ENCODE measurements at places on chromosomes 7 and 10. TPM values are rescaled to one million over a fixed set of nuclear protein-coding genes. Genes with fewer than 3 reads are reported as not detected.

The MPP7 gene
- 9.8 TPM for total RNA-seq

The GARIN1A gene
- total RNA-seq, result 0.29 TPM

The DRGX gene
- not detected for total RNA-seq

The HOXA4 gene
- not detected for total RNA-seq

The NEURL1 gene
- 0.73 TPM for total RNA-seq

The LIPF gene
- not detected for total RNA-seq

DNA sequence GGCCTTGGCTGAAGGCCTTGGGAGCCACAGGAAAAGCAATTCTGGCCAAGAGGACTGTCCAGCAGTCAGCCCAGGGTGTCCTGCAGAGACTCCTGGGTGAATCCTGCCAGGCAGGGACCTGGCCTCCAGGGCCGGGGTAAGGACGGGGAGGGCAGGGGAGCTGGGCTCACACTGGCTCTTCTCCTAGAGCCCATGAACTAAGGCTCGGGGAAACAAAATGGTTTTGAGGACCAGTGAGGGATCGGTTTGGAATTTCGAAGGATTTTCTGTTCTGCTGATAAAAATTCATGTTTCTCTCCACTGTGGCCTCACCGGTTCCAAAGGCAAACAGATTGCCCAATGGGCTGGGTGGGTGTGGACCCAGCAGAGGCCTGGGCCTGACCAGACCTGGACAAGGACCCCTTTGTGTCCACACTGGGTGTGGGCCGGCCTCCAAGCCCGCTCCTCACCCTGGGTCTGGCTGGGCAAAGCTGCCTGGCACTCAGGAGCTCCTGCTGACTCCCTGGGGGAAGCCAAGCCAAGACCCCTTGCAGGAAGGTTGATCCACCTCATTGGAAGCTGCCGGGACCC, 27.3 kb downstream of the FAM20C start:
- no peak overlapping the region for H3K27ac ChIP-seq
- H3K36me3 ChIP-seq, result no peaks in the 10 kb centered on the region
- H3K4me1 ChIP-seq, result peaks cover 12% of the 10 kb centered on the region
- H3K4me3 ChIP-seq, result no peak overlapping the region
- H3K27me3 ChIP-seq, result no peaks in the 10 kb centered on the region

DNA sequence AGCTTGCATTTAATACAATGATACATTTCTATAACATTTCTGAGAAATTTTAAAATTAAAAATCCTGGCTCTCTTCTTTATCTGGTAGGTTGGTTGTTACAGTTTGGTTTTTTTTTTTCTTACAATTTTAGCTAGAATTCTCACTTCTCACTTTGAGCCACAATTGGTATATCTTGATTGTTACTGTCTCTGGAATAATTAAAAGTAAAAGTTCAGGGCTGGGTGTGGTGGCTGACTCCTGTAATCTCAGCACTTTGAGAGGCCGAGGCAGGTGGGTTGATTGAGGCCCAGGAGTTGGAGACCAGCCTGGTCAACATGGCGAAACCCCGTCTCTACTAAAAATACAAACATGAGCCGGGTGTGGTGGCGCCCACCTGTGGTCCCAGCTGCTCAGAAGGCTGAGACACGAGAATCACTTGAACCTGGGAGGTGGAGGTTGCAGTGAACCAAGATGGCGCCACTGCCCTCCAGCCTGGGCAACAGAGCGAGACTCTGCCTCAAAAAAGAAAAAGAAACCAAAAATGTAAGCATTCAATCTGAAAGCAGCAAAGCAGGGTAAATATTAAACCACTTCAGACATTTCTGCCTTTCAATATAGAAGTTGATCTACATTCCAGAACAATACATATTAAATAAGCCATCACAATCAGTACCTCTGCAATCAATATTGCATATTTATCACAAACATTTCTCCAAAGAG, 88.6 kb upstream of the PFKP start:
- H3K4me3 ChIP-seq, result no peak overlapping the region
- H3K4me1 ChIP-seq, result 0 out of 2 replicates have a peak, but pooled peaks cover 2% of the 10 kb centered on the region
- DNase-seq, result no peak
- H3K36me3 ChIP-seq, result no peaks in the 10 kb centered on the region
- no peaks in the 10 kb centered on the region for H3K27me3 ChIP-seq
- H3K27ac ChIP-seq, result no peak overlapping the region

GRCh38 chr10:23157239-23157681, 34.9 kb upstream of the PTF1A start:
- H3K27me3 ChIP-seq, result no peaks in the 10 kb centered on the region
- H3K4me1 ChIP-seq, result no peaks in the 10 kb centered on the region
- H3K27ac ChIP-seq, result no peak overlapping the region
- H3K36me3 ChIP-seq, result no peaks in the 10 kb centered on the region
- H3K4me3 ChIP-seq, result no peak overlapping the region

GRCh38 chr7:156113731-156114130, 301.5 kb upstream of the SHH start:
- no peak overlapping the region for H3K27ac ChIP-seq
- no peak for DNase-seq
- H3K27me3 ChIP-seq, result no peaks in the 10 kb centered on the region
- H3K4me3 ChIP-seq, result no peak overlapping the region
- H3K36me3 ChIP-seq, result no peaks in the 10 kb centered on the region

- peak; percentile 34 for DNase-seq
- no peaks in the 10 kb centered on the region for H3K36me3 ChIP-seq
- H3K4me3 ChIP-seq, result no peak overlapping the region
- H3K27me3 ChIP-seq, result no peaks in the 10 kb centered on the region
- H3K27ac ChIP-seq, result no peak overlapping the region
- H3K4me1 ChIP-seq, result peaks cover 5% of the 10 kb centered on the region
Measured at GRCh38 chr7:57071-57470, 135.3 kb upstream of the FAM20C start.

GRCh38 chr10:78140066-78140630, 106.5 kb downstream of the RPS24 start:
- H3K4me3 ChIP-seq, result no peak overlapping the region
- H3K4me1 ChIP-seq, result no peaks in the 10 kb centered on the region
- H3K36me3 ChIP-seq, result no peaks in the 10 kb centered on the region
- no peak for DNase-seq
- H3K27ac ChIP-seq, result no peak overlapping the region
- no peaks in the 10 kb centered on the region for H3K27me3 ChIP-seq

GRCh38 chr7:116741625-116742316, 69.8 kb downstream of the MET start:
- DNase-seq, result no peak
- H3K4me1 ChIP-seq, result no peaks in the 10 kb centered on the region
- H3K36me3 ChIP-seq, result no peaks in the 10 kb centered on the region

GRCh38 chr10:124952123-124952522, 10.2 kb downstream of the ZRANB1 start:
- no peaks in the 10 kb centered on the region for H3K36me3 ChIP-seq
- no peak overlapping the region for H3K27ac ChIP-seq
- no peak overlapping the region for H3K4me3 ChIP-seq
- H3K4me1 ChIP-seq, result no peaks in the 10 kb centered on the region
- no peaks in the 10 kb centered on the region for H3K27me3 ChIP-seq

DNA sequence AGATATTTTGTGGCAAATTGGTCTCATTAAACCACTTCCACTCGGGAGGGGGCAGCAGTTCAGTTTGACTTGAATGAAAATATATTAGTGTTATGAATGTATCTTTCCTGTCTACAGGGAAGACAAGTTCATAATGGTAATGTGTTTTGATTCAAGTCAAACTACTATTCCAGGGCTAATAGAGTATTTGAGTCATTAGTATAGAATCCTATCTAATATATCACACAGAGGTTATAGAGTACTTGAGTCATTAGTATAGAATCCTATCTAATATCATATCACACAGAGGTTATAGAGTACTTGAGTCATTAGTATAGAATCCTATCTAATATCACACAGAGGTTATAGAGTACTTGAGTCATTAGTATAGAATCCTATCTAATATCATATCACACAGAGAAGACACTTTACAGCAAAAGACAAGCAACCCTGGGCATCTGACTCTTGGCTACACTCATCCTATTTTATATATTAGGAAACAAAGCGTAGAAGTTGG, 199.7 kb upstream of the MAGI2 start:
- H3K4me1 ChIP-seq, result no peaks in the 10 kb centered on the region
- H3K4me3 ChIP-seq, result no peak overlapping the region
- H3K36me3 ChIP-seq, result no peaks in the 10 kb centered on the region
- DNase-seq, result no peak
- H3K27me3 ChIP-seq, result no peaks in the 10 kb centered on the region

DNA sequence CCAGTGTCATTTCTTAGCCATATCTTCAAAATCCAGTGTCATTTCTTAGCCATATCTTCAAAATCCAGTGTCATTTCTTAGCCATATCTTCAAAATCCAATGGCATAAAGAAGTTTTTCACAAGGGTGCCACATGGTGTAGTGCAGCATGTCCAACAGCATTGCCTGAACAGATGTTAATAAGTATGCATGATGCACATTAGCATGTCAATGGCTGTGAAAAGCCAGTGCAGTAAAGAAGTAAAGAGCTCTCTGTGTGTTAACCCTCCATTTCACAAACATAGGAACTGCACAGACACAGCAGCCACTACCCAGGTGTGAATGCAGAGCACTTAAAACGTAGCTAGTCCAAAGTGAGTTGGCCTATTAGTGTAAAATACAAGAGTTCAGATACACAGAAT, 89.8 kb downstream of the GNAI1 start:
- H3K27me3 ChIP-seq, result no peaks in the 10 kb centered on the region
- H3K4me1 ChIP-seq, result peaks cover 3% of the 10 kb centered on the region
- H3K36me3 ChIP-seq, result no peaks in the 10 kb centered on the region
- no peak overlapping the region for H3K4me3 ChIP-seq
- H3K27ac ChIP-seq, result no peak overlapping the region
- no peak for DNase-seq

DNA sequence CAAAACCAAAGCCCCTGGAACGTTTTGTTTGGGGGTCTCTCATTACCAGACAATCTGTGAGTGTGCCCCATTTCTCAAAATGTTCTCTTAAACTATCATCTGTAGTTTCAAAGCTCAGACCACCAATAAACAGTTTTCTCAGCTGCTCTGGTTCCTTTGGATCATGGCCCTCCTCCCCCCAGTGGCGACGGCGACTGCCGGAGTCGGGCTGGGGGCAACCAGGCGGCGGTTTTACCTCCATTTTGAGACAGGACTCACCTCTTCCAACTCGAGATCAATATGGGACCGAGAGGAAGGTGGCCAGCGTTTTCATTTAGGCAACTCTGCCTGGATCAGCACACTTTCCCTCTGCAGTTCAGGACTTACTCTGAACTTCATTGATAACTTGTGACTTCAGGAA, 141.5 kb upstream of the ZNF32 start:
- H3K27ac ChIP-seq, result no peak overlapping the region
- no peaks in the 10 kb centered on the region for H3K36me3 ChIP-seq
- no peak overlapping the region for H3K4me3 ChIP-seq
- H3K4me1 ChIP-seq, result no peaks in the 10 kb centered on the region
- no peaks in the 10 kb centered on the region for H3K27me3 ChIP-seq

GRCh38 chr10:38032886-38033285, 22.4 kb downstream of the ZNF33A start:
- H3K27ac ChIP-seq, result no peak overlapping the region
- no peaks in the 10 kb centered on the region for H3K4me1 ChIP-seq
- H3K36me3 ChIP-seq, result peaks cover 2% of the 10 kb centered on the region
- DNase-seq, result no peak

DNA sequence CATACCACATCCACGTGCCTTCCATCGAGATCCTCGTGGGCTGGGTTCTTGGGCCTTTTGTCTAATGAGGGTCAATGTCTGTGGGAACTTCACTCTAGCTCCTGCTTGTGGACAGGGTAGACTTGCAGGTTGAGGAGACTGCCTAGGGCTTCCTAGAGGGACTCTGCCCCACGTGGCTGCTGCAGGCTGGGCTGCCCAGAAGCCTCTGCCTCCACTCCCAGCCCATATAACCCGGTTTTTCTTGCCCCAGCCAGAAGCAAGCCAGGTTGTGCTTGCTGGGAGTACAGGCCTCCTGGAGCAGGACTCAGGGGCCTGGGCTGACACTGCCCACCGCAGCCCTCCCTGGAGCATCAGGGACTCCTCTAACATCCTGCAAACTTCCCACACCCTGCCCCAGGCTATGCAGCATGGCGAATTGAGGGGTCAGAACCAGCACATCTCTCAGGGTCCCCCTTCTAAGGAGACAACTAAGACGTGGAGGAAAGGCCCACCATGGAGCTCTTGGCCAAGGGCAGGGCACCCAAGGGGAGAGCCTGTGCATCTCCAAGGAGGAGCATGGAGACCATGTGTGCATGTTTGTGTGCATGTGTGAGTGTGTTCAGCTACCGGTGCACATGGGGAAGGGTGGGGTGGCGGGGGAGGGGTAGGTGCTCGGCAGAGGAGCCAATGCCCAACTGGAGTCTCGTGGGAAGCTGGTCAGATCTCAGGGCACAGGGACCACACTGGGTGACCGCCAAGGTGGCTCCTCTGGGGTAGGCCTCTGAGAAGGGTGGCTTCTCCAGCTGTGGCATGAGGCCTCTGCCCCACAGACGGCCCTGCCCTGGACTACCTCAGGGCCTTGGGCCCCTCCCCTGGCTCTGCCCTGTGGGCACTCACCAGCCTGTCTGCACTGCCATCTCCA, 62.6 kb downstream of the RASGEF1A start:
- peaks cover 13% of the 10 kb centered on the region for H3K36me3 ChIP-seq
- DNase-seq, result no peak
- H3K27me3 ChIP-seq, result no peaks in the 10 kb centered on the region

GRCh38 chr7:117349570-117349969, 26.7 kb upstream of the WNT2 start:
- no peaks in the 10 kb centered on the region for H3K27me3 ChIP-seq
- no peak overlapping the region for H3K4me3 ChIP-seq
- no peaks in the 10 kb centered on the region for H3K4me1 ChIP-seq
- H3K27ac ChIP-seq, result no peak overlapping the region
- H3K36me3 ChIP-seq, result no peaks in the 10 kb centered on the region

- peaks cover 2% of the 10 kb centered on the region for H3K4me1 ChIP-seq
- no peak for DNase-seq
- H3K36me3 ChIP-seq, result no peaks in the 10 kb centered on the region
- no peak overlapping the region for H3K27ac ChIP-seq
- H3K4me3 ChIP-seq, result no peak overlapping the region
Measured at GRCh38 chr10:101974091-101974971, 81.6 kb downstream of the ARMH3 start.

DNA sequence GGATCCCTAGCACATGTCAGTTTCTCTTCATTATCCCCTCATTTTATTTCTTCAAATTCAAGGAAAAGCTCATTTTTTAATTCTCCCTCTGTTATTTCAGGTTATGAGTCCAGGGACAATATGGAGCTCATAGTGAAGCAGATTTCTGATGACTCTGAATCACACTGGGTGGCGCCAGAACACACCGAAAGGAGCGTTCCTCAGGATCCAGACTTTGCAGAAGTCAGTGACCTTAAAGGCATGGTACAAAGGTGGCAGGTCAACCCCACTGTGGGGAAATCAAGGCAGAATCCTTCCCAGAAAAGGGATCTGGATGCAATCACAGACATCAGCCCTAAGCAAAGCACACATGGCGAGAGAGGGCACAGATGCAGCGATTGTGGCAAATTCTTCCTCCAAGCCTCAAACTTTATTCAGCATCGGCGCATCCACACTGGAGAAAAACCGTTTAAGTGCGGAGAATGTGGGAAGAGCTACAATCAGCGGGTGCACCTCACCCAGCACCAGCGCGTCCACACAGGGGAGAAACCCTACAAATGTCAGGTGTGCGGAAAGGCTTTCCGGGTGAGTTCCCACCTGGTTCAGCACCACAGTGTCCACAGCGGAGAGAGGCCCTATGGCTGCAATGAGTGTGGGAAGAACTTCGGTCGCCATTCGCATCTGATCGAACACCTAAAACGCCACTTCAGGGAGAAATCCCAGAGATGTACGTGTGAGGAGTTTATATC, 21.4 kb downstream of the ZKSCAN5 start:
- H3K4me1 ChIP-seq, result no peaks in the 10 kb centered on the region
- H3K4me3 ChIP-seq, result no peak overlapping the region
- no peak for DNase-seq
- H3K36me3 ChIP-seq, result peaks cover 48% of the 10 kb centered on the region
- H3K27ac ChIP-seq, result no peak overlapping the region

Measured in H1 (cell line).